Osteoblast (primary cell): ENCODE measurements at places on chromosomes 4 and X. TPM values are rescaled to one million over a fixed set of nuclear protein-coding genes. Genes with fewer than 3 reads are reported as not detected.

GRCh38 chrX:19931146-19931545, 43.7 kb upstream of the SH3KBP1 start:
- no peak for DNase-seq

DNA sequence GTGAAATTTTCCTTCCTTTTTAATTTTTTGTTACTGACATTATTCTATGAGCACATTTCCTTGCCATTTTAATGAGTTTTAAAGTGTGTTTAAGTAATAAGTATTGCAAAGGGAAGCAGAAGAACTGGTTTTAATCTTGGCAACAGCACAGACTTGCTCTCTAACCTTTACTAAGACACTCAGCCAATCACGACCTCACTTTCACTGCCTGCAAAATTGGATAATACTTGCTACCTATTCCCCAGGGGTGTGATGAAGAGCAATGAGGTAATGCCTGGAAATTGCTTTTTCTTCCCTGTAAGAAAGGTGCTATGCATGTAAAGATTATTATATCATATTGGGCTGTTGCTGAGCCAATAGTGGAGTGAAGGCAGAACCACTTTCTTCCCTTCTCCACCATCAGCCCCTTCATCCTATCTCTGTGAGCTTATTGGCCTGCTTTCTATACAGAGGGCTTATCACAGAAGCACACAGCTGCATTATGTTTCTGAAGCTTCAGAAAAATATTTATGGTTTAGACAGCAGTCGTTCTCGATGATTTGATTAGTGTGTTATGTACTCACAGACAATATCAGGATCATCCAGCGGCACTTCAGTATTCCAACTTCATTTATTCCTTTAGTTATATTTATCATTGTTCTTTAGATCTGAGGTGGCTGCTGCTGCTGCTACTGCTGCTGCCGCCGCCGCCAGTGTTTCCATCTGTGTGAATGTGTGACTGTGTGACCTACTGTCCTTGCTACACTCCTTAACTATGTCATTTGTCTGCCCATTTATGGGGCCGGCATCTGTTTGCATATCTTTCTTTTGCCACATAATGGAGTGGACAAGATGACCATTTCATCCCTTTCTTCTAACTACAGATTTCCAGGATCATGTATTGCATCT, 255.1 kb downstream of the C4orf33 start:
- no peak for DNase-seq

MCF2 gene
- total RNA-seq: 0.29 TPM in 1 of 2 replicates, not detected in the other

ADH1A gene
- total RNA-seq: not detected in 2 replicates

HTN3 gene
- not detected in 2 replicates for total RNA-seq

DNA sequence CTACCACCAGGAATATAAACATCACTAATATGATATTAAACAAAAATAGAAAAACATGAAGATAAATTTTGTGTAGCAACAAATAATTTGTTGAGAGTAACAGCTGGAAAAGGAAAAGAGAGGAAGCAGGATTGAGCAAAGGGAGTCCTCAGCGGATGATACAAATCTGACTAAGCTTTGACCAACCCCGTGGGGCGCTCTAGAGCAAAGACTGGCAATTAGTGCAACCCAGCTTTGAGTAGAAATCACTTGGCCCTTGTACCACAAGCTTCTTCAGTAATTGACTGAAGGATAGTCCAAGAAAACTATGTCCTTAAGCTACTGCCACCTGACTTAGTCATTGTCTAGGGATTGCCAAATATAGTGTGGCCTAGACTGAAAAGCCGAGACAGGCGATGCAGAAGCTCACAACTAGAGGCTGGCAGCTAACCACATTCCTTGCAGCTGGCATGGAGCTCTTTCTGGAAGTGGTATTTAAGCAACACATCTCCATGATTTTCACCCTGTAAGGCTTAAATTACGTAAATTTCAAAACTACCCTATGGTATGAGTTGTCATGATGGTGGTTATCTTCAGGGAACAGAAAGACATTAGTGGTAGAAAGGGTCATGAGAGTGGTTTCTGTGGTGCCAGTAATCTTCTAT, 396.0 kb downstream of the PDGFC start:
- DNase-seq: no peak

S100P gene
- total RNA-seq: 0.29 and 0.36 TPM in 2 replicates

- DNase-seq: peak; percentile 66
Observed at GRCh38 chrX:71147496-71148277, 3.0 kb downstream of the NLGN3 start.

DNA sequence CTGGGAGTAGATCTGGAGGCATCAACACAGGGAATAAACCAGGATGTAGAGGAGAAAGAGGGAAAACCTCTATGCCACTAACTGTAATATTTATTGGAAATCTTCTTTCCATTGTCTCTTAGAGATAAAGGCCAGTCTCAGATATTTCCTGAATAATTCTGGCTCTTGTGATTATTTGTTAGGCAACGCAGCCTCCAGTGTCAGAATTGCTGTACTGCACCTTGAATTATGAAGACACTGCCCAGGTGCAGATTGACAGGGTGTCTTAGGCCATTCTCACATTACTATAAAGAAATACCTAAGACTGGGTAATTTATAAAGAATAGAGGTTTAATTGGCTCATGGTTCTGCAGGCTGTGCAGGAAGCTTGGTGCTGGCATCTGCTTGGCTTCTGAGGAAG, 100.7 kb upstream of the ZDHHC15 start:
- no peak for DNase-seq

GRCh38 chr4:8459867-8460445, 19.4 kb downstream of the TRMT44 start:
- DNase-seq: no peak

GRCh38 chr4:72706684-72707083, 137.7 kb upstream of the ADAMTS3 start:
- no peak for DNase-seq

WDR19 gene
- 47.0 and 57.8 TPM in 2 replicates for total RNA-seq
